ENCODE measurements at places on chromosomes 4 and X. TPM values are rescaled to one million over a fixed set of nuclear protein-coding genes. Genes with fewer than 3 reads are reported as not detected.

The ATP1B4 gene
- not detected for polyA plus RNA-seq

The CXCL11 gene
- 0.15 TPM for polyA plus RNA-seq

The MAP9 gene
- polyA plus RNA-seq, result 23.6 TPM

The CITED1 gene
- 0.42 TPM for polyA plus RNA-seq

The CRLF2 gene
- not detected for polyA plus RNA-seq

The TRPC5OS gene
- not detected for polyA plus RNA-seq

The RNF128 gene
- polyA plus RNA-seq, result 1.3 TPM

The SLC7A11 gene
- polyA plus RNA-seq, result 0.63 TPM

The RHOH gene
- polyA plus RNA-seq, result 0.92 TPM

- no peak for DNase-seq
Measured at GRCh38 chr4:139152249-139152648, 24.8 kb downstream of the ELF2 start.

DNA sequence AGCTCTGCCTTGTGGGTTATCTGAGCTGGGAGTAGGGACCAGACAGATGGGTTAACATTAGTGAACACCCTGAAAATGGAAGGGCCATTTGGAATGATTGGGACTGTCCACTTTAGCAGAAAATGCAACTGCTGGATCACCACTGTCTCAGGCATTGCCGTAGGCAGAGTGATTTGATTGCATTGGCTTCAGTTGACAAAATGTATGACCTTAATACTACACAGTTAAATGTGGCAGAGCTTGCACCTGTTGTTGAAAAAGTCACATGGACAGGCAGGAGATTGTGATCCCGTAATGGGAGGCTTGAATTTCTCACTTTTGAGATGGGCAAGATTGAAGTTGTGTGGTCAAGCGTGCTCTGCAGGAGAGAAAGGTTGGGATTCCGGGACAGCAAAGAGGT lies 166.5 kb upstream of the PUDP start:
- no peak for DNase-seq

- DNase-seq, result no peak
Measured at GRCh38 chr4:152605641-152606335, 69.9 kb upstream of the FBXW7 start.

DNA sequence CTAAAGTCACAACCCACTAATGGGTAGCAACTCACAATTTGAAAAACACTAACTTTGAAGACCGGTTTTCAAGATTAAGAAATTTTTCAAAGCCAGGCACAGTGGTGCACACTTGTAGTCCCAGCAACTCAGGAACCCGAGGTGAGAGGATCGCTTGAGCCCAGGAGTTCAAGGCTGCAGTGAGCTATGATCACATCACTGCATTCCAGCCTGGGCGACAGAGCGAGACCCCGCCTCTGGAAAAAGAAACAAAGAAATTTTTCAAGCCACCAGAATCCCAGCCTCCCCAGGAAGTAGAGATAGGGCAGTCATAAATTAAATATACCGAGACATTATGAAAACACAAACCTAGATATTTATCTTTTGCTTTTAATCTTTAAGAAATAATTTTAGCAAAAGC lies 13.0 kb downstream of the SMARCA1 start:
- DNase-seq, result no peak

- no peak for DNase-seq
Measured at GRCh38 chr4:42945874-42946273, 53.4 kb downstream of the GRXCR1 start.

GRCh38 chr4:184664445-184665210 lies 15.1 kb downstream of the PRIMPOL start:
- no peak for DNase-seq

DNA sequence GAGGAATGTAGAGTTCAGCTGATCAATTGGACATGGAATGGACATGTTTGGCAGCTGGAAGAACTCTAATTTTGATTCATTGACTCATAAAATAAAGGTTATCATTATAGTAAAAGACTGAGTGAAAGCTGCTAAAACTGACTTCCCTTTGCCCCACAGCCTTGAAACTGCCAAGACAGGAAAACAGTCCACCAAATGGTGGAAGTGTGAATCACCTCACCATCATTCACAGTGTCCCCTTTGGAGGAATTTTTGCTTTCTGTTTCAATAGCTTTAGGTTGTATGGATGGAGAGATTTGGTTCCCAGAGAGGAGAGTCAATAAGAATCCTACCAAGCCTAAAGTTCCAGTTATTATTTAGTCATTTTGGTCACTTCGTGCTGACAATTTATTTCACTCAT lies 20.8 kb upstream of the FREM3 start:
- no peak for DNase-seq

- no peak for DNase-seq
Measured at GRCh38 chr4:1002631-1003251, 8.7 kb upstream of the FGFRL1 start.

- no peak for DNase-seq
Measured at GRCh38 chr4:56142088-56142487, 193.3 kb downstream of the CEP135 start.

DNA sequence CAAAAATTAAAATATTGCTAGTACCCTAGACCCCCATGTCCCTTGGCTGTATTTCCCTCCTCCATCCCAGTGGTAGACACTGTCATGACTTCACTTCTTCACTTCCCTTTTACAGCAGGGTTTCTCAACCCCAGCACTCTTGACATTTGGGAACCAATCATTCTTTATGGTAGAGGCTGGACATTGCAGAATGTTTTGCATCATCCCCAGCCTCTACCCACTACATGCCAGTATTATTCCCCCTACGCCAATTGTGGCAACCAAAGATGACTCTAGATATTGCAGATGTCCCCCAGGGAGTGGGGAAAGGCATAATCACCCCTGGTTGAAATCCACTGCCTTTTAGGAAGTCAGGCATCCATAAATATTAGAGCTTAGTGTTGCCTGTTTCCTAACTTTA lies 138.6 kb downstream of the AMELX start:
- DNase-seq, result no peak

DNA sequence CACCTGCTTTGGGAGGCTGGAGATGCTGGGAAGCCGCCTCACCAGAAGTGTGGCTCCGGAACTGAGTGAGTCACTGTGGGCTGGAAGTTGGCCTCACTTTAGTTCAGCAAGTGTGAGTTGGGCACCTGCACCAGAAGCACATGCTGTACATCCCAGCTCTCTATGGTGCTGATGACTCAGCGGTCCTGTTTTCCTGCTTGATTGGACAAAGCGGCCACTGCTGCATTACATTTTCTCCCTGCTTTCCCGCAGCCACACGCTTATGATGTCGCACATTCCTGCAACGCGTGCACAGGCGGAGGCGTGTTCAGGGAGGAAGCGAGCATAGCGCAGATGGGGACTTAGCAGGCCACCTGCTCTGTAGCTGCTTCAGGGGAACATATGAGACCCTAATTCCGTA lies 26.7 kb upstream of the CLDN34 start:
- DNase-seq, result no peak

DNA sequence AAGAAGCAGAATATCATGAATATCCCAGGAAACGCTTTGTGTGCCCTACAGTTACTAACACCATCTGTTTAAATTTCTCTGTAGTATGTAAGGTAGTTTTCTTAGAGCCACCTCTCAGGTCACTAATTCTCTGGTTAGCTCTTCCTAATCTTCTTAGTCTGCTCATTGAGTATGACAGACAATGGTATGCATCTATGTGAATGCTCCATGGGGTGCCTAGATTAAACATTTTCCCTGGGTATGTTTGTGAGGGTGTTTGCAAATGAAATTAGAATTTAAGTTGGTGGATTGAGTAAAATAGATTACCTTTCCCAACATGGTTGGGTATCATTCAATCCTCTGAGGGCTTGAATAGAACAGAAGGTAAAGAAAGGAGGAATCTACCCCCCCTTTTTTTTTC lies 233.0 kb downstream of the PCDH18 start:
- DNase-seq, result no peak

DNA sequence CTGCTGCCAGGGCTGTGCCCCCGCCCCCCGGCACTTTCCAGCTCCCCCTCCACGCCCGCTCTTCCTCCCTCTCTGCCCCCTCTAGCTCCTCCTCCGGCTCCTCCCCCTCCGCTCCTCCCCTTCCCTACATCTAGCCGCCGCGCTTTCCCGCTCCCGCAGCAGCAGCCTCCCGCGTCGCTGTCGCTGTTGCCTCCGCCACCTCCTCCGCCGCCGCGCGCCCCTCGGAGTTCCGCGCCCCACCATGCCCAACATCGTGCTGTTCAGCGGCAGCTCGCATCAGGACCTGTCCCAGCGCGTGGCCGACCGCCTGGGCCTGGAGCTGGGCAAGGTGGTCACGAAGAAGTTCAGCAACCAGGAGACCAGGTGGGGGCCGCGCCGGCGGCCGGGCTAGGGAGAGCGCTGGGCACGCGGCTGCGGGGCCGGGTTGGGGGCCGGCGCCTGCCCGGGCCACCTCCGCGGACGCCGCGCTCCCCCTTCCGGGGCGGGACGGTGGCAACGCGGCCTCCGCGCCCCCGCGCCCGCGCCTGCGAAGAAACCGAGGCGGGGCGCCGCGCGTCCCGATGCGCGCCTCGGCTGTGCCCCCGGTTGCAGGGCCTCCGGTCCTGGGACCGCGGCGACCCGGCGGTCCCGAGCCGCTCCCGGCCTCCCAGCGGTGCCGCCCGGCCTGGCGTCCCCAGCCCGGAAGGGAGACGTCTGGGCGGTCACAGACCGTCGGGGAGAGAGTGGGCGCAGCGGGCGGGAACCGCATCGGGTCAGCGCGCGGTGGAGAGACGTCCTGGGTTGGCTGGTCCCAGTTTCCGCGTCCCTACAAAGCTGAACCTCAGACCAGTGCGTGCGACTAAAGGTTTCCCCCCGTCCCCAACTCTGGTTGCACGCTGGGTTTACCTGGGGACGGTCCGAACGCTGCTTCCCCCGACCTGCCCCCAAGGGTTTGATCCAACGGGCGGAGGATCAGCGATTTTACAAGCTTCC lies at the start of gene PRPS2:
TSS of gene PRPS2 (plus strand) at position 156 of the 972 bp plus-strand sequence. CDS start at position 242, 86 bp downstream.
- peak; percentile 53 for DNase-seq

DNA sequence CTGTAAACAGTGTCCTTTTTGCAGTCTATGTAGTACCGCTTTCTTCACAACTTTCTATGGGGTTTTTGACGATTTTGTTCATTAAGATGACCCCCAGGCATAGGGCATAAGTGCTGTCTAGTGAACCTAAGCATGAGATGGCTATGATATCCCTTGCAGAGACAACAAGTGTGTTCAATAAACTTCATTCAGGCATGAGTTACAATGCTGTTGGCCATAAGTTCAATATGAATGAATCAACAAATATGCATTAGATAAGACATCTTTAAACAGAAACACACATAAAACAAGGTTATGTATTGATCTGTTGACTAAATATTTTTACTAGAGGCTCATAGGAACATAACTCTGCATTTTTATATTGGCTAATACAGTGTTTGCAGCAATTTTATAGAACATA lies 1322.0 kb downstream of the ARAP2 start:
- DNase-seq, result no peak

- DNase-seq, result no peak
Measured at GRCh38 chrX:45860450-45860849, 659.8 kb upstream of the DIPK2B start.

DNA sequence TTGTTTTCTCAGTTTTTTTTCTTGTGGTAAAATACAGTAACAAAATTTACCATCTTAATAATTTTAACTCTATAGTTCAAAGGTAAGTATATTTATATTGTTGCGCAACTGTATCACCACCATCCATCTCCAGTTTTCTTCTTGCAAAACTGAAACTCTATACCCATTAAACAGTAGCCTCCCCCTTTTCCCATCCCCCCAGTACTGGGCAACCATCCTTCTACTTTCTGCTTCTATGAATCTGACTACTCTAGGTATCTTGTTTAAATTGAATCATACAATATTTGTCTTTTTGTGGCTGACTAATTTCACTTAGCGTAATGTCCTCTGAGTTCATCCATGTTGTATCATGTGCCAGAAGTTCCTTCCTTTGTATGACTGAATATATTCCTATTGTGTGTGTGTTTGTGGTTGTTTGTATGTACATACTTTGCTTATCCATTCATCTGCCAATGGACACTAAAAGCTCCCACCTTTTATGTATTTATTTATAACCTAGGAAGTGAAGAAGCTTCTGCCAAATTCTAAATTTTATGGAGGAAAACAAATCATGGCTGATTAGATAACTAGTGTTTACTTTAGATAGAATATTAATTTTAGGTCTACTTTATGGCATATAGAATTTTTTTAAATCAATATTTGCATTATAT lies 10.0 kb downstream of the ABHD18 start:
- no peak for DNase-seq

DNA sequence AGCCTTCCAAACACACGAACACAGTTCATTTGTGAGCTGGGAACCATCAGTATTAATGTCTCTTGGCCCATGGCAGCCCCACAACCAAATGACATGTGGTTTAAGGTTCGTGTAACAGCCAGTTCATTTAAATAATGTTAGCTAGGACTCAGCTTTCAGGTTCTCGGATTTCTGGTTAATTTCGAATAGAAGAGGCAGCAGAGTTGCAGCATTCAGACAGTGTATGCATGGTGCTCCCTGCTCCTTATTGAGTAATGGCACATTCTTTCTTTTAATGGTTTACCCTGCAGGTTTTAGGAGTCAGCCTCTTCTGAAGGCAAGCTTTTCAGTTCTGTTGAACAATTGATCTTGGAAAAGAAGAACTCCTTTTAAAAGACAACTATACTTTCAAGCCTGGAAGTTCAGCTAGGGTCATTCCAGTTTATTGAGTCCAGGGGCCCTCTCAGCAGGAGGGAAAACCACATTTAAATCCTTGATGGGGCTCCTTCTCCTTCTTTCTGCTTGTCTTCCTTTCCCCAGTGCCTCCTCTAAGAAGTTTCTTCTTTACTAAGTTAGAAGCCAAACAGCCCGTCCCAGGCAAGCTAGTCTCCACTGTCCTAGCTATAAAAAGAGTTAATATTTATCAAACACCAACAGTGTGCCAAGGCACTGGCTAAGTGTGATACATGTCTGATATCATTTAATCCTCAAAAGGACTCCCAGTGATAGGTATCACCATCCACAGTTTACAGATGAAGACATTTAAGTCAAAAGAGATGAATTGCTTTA lies 5.0 kb upstream of the RNF175 start:
- no peak for DNase-seq

GRCh38 chr4:34964613-34965012 lies 1279.7 kb downstream of the ARAP2 start:
- no peak for DNase-seq

GRCh38 chrX:24276015-24276414 lies 37.9 kb downstream of the SUPT20HL2 start:
- DNase-seq, result no peak

GRCh38 chr4:159051245-159052071 lies 51.4 kb upstream of the RAPGEF2 start:
- no peak for DNase-seq

GRCh38 chr4:182740256-182740655 lies 176.9 kb downstream of the DCTD start:
- DNase-seq, result no peak

GRCh38 chr4:48538358-48538757 lies 48.3 kb downstream of the ZAR1 start:
- no peak for DNase-seq

- no peak for DNase-seq
Measured at GRCh38 chrX:137062915-137063617, 29.3 kb upstream of the GPR101 start.

GRCh38 chr4:39476187-39476895 lies 17.5 kb downstream of the LIAS start:
- no peak for DNase-seq

- no peak for DNase-seq
Measured at GRCh38 chr4:110678517-110679227, 55.8 kb upstream of the PITX2 start.

GRCh38 chrX:17591741-17592110 lies 145.6 kb upstream of the SCML1 start:
- DNase-seq, result no peak

- DNase-seq, result no peak
Measured at GRCh38 chrX:134671294-134671693, 13.0 kb upstream of the PLAC1 start.
